Stimulated activated CD8-positive, alpha-beta memory T cell treated with anti-CD3 and anti-CD28 coated beads, Interleukin-2, amount 100 ng/mL, for 1 hour (primary cell): ENCODE measurements at places on chromosomes 12 and 14.

GRCh38 chr14:51285120-51285519, 45.1 kb downstream of the TMX1 start:
- DNase-seq = no peak

DNA sequence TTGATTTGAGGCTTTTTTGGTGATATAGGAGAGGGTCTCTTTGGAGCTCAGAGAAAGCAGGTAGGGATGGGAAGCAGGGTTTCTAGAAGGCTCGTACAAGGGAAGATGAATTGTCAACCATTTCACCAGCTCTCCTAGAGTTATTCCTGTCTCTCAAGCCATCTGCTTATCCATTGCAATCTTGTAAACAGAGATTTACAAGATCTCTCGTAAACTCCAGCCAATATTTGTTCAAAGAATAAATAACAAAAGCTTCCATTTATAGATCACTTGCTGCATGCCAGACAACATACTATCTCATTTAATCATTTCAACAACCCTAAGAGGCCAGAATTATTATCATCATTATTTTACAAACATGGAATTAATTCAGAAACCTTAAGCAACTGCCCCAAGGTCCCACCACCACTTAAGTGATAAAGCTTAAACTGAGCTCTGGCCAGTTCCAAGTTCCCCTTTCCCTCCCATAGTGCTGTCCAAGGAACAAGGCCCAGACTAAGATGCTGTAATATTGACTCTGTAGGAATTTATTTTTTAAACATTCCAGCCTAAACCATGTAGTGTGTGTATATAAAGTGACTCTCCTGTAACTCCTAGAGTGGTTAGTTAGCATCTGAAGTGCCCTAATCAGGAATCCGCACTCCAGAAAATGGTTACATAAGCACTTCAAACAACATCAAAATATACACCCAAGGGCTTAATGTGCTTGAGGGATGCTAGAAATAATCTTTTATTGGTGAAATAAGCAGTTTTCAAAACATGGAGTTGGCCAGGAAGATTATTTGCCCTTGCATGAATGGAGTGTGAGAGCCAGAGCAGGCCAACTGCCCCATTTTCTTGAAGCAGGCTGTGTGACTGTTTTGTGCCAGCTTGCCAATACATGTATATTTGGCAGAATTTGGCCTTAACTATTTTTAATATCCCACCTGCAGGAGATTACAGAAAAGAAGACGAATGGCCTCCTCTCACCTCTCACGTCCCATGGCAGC, 2.8 kb upstream of the PLEKHH1 start:
- DNase-seq = no peak

DNA sequence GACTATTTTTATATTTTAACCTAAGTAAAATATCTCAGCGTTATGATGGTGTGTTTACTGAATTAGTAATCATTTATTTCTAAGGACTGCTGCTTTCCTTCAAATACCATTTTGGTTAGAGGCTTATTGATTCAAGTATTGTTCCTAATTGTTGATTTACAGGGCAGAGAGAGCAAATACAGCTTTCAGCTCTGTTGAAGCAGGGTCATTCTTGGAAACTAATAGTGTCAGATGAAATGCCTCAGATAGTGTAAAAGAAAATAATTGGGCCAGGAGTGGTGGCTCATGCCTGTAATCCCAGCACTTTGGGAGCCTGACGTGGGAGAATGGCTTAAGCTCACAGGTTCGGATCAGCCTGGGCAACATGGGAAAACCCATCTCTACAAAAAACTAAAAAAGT, 249.3 kb downstream of the FUT8 start:
- DNase-seq = no peak

GRCh38 chr12:120760349-120761254, 35.0 kb downstream of the ACADS start:
- DNase-seq = no peak

GRCh38 chr12:132437943-132438700, 51.8 kb upstream of the FBRSL1 start:
- DNase-seq = no peak

DNA sequence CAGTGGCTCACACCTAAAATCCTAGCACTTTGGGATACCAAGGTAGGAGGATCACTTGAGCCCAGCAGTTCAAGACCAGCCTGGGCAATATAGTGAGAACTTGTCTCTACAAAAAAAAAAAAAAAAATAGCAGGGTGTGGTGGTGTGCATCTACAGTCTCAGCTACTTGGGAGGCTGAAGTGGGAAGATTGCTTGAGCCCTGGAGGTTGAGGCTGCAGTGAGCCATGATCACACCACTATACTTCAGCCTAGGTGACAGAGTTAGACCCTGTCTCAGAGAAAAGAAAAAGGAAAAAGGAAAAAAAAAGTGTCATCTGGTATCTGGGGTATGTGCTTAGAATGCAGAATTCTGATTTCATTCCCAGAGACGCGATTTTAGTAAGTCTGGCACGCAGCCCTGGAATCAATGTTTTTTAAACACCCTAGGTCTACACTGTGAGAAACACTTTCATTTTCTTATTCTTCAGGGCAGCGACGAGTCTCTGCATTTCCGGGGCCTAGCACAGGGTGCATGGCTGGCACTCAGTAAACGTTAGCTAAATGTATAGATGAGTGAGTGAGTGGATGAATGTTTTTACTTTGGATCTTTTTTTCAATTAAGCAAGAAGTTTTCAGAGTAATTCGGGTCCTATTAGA, 243.8 kb upstream of the PWP1 start:
- DNase-seq = no peak

- DNase-seq = no peak
These were observed 9.8 kb downstream of the FAM222A start for GRCh38 chr12:109723311-109723881.

DNA sequence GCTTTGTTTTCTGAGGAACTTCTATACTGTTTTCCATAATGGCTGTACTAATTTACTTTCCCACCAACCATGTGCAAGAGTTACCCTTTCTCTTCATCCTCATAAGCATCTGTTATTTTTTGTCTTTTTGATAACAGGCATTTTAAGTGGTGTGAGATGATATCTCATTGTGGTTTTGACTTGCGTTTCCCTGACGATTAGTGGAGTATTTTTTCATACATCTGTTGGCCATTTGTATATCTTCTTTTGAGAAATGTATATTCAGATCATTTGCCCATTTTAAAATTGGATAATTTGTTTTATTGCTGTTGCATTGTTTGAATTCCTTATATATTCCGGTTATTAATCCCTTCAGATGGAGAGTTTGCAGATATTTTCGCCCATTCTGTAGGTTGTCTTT, 10.2 kb upstream of the HMGA2 start:
- DNase-seq = no peak

DNA sequence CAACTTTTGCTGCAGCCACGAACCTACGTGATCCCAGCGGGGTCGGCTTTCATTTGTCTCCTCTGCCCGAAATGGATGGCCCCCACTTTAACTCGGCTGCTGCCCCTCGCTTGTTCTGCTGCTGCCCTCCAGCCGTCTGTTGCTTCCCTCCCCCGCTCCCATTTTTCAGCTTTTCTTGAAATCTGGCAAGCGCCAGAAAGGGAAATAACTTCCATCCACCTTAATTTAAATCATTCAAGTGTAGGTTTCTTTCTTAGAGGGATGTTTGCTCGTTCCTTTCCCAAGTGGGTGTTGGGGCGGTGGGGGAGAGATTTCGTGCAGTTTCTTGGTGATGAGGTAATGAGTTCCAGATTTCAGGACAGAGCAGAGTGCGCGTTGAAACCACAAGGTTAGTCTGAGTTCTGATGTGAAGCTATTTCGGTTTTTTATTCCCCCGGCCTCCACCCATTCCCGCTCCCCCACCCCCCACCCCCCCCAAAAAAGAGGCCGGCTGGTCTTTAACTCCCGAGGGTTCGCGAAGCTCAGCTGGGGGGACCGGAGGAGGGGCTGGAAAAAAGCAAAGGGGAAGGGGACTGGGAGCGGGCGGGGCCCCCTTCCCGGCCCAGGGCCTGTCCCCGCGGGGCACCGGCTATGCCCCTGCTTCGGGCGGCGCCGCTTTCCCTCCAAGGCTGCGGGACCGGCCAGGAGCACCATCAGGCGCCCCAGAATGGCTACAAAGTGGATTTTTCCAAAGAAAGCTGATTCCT, 2.2 kb upstream of the ZFP36L1 start:
- DNase-seq = no peak

DNA sequence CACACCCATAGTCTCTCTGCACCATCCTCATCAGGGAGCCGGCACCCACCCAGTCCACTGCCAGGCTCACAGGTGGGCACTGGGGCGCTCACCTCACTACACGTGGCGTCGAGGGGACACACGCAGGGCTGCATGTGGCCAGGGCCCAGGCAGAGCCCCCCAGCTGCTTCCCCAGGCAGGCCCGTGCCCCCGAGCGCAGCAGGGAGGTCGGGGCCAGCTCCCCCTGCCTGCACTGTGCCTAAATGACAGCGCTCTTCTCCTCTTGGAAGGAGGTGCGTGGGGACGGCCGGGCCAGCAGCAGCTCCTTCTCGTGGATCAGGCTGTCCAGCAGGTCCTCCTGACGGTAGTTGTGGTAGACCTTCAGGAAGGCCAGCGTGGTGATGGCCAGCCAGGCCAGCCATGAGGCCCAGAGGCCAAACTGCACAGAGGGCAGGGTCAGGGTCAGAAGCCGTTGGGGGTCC, 11.3 kb downstream of the TMEM179 start:
- no peak for DNase-seq

- DNase-seq = no peak
These were observed 17.5 kb upstream of the PPP1CC start for GRCh38 chr12:110760204-110760609.

DNA sequence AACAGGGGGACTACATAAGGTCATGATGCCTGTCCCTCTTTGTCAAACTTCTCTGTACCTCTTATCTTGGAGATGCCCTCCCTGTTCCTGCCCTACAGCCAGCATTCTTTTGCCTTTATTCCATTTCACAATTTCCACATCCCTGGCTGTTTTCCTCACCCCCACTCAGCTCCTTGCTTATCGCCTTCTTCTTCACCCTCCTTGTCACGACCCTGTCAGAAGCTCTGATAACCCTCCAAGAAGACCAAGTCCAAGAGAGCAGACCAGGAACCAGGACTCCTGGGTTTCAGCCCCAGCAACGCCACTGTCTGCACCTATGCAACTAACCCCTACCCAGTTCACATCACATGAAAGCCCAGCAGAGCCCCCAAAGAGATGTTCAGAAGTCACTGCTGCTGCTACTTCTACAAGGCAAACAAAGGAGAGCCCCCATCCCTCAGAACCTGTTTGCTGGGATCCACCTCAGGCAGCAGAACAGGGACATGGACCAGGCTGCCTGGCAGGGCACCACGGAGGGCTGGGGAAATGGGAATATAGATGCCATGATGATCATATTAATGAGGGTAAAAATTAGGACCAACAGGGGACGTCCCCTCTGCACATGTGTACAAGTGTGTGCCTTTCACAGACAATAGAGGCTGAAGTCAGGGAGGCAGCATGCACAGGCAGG, 92.8 kb downstream of the SINHCAF start:
- DNase-seq = no peak

- no peak for DNase-seq
These were observed 193.3 kb upstream of the SYT1 start for GRCh38 chr12:78671295-78671694.

DNA sequence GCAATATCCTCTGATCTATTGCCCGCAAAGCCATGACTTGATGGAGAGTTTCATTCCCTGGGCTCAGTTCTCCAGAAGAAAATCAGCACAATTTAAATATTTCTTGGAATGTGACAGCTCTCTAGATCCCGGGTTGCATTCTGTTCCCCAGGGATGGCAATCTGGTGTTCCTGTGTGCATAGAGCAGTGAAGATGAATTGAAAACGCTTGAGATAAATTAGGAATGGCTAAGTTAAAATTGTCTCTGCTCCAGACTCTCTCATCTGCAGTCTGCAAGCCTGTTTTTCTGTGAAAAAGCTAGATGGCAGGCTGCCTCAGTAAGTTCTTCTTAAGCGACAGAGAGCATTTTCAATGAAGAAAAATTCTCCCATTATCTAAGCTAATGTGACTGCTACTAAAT, 582.5 kb upstream of the MGAT4C start:
- no peak for DNase-seq

- no peak for DNase-seq
These were observed 87.0 kb downstream of the VWF start for GRCh38 chr12:6037459-6037858.

DNA sequence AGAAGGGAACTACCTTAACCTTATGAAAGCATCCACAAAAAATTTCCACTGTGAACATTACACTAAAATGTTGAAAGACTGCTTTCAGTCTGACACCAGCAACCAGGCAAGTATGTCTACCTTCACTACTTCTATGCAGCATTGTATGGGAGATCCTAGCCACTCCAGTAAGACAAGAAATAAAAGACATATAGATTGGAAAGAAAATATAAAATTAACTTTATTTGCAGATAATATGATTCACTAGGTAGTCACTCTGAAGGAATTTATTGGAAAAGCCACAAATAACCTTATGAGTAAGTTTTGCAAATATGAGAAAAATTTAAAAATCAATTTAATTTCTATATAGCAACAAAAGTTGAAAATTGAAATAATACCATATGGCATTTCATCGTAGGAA, 172.0 kb downstream of the RERGL start:
- no peak for DNase-seq

DNA sequence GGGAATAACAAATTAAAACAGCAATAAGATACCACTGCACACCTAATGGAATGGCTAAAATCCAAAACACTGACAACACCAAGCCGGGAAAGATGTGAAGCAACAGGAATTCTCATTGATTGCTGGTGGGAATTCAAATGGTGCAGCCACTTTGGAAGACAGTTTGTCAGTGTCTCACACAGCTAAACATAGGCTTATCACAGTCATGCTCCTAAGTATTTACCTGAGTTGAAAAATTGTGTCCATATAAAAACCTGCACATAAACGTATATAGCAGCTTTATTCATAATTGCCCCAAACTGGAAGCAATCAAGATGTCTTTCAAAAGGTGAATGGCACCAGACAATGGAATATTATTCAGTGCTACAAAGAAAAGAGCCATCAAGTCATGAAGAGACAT, 21.6 kb downstream of the GNPTAB start:
- DNase-seq = no peak

DNA sequence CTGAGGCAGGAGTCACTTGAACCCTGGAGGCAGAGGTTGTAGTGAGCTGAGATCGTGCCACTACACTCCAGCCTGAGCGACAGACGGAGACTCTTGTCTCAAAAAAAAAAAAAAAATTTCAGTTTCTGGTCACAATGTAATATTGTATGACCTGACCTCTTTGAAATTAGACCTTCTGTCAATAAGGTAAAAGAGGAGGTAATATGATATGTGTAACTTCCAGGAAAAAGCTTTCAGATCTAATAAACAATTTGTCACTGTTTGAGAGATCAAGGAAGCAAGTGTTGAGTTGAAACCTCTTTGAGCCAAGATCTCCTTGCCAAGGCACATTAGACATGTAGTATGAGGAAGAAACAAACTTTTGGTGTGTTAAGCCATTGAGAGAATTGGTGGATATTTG, 101.7 kb upstream of the ATF7IP start:
- DNase-seq = no peak

DNA sequence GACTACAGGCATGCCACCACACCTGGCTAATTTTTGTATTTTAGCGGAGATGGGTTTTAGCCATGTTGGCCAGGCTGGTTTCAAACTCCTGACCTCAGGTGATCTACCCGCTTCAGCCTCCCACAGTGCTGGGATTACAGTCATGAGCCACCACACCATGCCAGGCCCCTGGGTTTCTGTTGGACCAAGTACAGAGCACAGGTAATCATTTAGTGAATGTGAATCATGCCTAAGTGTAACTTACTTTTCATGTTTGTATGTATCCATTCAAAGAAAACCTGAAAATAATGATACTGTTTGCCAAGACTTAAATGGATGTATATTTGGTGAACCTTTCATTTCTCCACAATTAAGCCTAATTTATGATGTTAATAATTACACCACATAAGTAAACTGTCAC, 65.9 kb downstream of the FGD6 start:
- DNase-seq = no peak

GRCh38 chr12:24487606-24488005, 461.3 kb downstream of the BCAT1 start:
- no peak for DNase-seq
